Stimulated activated CD4-positive, alpha-beta T cell treated with anti-CD3 and anti-CD28 coated beads, Interleukin-4, amount 100 ng/mL, for 48 hours (primary cell): ENCODE measurements at places on chromosomes 7 and 10.

DNA sequence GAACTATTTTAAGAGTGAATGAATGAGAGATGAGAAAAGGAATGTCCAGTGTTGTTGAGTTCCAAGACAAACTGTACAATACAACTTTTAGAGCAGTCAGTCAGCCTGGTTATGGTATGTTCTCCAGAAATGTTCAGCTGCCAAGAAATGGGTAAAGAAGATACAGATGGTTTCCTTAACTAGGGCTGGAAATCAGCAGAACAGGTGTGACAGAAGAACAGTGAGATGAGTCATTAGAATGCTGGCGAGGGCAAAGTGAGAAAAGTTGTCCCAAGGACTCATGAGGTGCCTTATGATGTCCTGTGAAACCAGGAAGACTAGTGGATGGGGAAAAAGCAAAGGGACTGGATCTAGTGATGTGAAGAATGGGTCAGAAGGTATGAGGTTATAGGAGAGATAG lies 20.8 kb upstream of the SEPTIN7 start:
- DNase-seq, result no peak

DNA sequence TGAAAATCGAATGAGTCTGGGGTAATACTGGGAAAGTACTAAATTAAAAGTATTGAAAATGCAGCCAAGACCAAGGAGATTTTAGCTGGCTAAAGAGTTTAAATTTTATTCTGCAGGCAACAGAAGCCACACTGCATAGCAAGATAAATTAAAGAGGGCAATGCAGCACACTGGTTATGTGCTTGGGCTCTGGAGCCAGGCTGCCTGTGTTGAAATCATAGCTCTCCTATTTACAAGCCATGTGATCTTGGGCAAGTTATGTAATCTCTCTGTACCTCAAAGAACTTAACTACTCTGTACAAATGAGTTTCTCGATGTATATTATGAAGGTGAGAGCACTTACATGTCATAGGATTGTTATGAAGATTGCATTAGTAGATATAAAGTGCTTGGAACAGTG lies 9.9 kb downstream of the SLC25A13 start:
- no peak for DNase-seq

DNA sequence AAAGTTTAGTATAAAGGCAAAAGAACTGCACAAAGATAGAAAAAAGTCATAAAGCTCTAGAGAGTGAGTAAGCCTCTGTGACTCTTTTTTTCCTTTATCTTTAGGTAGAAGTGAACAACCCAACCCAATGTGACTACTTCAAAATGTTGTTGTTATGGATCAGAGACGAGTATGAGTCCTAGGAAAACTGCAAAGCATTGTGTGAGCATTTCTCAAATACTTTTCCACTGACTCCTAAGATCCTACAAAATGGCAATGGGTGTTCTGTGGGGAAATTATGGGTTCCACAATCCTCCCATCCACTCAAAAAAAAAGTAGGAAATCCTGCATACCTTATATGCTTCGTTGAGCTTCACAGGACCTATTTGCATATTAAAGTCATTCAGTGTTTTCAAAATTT lies 177.1 kb downstream of the DGKI start:
- DNase-seq, result no peak

- no peak for DNase-seq
Measured at GRCh38 chr7:87342231-87342630, 3.2 kb upstream of the CROT start.

DNA sequence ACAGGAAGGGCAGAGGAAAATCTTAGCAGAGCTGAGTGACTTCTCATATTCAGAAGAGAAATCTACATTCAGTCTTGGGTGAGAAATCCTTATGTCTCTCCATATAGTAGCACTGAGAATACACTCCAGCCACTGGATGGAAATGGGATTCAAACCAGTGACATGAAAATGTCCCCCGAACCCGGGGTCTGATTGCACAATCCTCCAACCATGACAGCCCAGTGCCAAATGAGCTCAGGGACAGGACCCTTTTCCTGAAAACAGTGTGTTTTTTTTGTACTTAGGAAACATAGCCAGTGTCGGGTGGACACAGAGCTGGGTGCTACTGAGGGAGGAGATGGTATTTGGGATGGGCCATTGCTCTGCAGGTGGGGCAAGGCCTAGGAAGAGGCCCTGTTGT lies 185.6 kb downstream of the CXCL12 start:
- no peak for DNase-seq

GRCh38 chr7:157297185-157297584 lies 39.6 kb upstream of the DNAJB6 start:
- DNase-seq, result no peak

GRCh38 chr10:113452146-113452845 lies 100.6 kb upstream of the HABP2 start:
- no peak for DNase-seq

DNA sequence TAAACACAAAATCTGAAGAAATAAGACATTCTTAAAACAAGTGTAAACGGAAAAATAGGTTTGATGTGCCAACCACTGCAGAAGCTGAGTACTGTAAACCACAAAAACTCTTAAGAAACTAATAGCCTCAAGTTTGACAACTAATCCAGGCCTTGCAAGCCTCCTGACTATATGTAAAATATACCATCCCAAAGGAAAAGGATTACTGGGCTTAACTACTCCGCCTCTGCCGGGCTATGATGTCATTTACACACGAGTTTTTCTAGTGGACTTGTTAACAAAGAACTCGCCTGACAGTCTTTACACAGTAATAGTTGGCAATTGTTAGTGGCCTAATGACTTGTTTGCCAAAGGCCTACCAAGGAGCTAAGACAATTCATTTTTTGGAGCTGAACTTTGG lies 2.1 kb downstream of the KIF5B start:
- DNase-seq, result no peak

GRCh38 chr10:105540381-105540780 lies 899.3 kb downstream of the SORCS3 start:
- no peak for DNase-seq

GRCh38 chr10:11083051-11083450 lies 65.4 kb downstream of the CELF2 start:
- no peak for DNase-seq

DNA sequence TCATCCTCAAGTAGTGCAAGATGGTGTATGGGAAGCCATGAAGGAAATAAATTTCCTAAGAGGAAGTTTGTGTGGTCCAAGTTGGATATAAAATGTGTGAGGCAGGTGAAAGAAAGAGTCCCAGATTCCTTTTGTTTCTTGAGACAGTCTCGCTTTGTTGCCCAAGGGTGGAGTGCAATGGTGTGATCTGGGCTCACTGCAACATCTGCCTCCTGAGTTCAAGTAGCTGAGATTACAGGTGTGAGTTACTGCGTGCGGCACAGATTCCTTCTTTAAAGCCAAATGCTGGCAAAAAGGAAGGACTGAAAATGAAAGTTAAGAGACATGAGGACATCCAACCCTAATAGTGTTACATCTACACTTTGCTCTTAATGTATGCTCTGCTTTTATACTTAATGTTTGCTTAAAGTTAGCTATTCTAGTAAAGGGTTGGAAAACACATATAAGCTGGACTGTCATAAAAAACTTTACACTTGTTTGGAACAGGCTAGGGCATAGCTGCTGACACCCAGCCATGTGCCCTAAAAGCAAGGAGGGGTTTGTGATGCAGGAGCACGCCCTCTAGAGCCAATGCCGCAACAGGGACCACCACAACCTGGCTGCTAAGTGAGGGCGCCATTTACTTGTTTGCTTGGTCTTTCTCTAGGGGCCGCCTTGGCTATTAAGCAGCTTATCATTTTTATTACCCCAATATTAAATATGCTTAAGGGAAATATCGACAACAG lies 34.5 kb downstream of the CLEC2L start:
- DNase-seq, result no peak

DNA sequence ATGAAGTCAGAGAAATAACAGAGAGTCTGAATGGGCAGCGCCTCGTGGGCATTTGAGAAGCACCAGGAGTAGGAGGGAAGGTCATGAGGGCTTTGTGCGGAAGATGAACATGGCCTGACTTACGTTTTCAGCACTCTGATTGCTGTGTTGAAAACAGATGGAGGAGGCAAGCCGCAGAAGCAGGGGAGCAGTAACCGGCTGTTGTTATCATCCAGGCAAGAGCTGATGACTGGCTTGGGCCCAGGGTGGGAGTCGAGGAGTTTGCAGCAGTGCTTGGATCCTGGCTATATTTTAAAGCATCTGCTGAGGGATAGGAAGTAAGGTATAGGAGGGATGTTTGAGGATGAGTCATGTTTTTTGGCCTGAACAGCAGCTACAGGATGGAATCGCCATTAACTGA lies 12.7 kb upstream of the PDLIM1 start:
- no peak for DNase-seq

DNA sequence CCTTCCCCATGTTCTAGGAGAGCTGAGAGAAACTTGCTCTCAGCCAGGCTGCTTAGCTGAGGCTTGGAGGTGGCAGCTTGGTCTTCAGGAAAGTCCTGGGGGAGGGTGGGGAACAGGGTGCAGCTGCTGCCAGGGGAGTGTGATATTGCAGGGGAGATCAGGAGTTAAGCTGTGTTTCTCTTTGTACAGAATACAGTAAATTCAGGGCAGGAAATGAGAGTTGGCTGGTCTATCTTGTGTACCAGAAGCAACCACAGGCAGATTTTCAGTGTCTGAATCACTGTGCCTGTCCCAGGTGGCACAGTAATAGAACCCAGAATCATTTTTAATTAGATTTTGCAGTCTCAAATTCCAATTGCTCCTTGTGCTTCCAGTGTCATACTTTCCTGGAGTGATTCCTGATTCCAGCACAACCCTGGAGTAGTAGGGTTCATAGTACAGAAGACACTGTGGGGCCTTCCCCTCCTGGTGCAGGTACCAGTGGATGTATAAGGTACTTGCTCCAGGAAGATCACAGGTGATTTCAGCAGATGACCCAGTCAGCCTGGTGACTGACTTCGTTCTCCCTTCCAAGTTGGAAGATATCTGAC lies 94.0 kb upstream of the TARP start:
- DNase-seq, result no peak
